Dorsolateral prefrontal cortex (tissue), 122 donors: ENCODE measurements at places on chromosomes 4 and X.

DNA sequence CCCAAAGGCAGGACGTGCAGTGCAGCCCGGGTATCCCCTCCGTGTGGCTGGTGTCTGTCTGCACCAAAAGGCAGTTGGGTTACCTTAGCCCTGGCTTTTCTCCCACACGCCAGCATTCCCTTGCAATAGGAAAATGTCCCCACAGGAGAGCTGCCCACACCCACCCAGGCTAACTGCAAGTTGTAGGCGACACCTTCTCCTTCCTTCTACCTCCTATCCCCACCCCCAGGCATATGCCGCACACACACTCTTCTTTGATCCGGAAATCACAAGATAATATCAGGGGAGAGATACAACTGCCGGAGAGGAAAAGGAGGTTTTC, 444 bp upstream of the APBB2 start:
- no peak for DNase-seq

GRCh38 chr4:7217474-7218321, 25.4 kb downstream of the SORCS2 start:
- DNase-seq, result no peak

GRCh38 chrX:42837747-42838146, 59.8 kb upstream of the PPP1R2C start:
- no peak for DNase-seq

DNA sequence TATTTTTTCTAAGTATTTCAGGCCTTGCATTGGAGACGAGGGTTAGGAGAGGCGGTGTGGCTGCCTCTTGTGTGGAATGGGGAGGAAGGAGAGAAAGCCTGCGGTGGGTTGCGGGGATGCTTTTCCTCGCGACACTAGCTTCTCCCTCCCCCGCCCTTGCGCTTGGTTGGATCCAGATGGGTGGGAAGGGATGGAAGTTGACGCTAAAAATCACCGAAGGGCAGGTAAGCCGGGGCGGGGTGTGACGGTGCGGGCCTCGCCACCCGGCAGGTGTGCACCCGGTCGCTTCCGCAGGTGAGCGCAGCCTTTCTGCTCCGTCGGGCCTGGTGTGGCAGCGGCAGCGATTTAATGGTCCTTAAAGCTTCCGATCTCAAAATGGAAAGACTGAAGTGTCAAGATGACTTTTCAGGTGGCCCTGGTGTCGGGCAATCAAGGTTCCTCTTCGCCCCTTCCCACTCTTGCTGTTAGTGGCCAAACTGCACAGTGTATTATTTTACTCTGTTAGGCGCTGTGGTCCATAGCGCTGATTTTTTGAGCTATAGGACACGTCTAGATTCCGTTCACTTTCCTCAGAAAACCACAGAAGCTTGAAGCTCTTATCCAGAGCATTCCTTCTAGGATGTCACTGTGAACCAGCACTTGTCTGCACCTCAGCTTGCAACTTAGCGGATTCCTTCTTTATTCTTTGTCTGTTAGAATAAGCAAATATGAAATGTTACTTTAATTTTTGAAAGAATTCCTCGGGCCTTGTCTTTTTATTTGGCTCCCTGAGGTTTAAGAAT, 765 bp downstream of the ENOPH1 start:
- DNase-seq, result no peak

DNA sequence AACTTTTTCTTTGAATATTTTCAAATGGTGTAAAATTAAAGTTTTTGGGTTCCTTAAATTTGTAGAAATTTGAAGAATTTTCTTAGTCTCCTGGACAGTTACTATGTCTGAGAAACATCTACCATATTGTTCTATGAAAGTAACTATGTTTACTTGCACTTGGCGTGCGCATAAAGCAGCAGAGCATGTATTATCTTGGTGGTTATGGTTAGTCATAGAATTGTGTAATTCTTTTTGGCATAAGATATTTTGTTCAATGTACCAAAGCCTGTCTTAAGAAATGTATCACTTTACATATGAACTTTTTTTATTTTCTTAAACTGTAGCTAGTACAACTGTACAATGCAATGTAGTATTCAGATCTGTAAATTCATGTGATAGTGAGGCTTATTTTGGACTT, 49.2 kb downstream of the CDS1 start:
- DNase-seq, result no peak
